ENCODE measurements at places on chromosomes 6 and 20. TPM values are rescaled to one million over a fixed set of nuclear protein-coding genes. Genes with fewer than 3 reads are reported as not detected.

SCGN gene
- total RNA-seq: not detected

HFE gene
- total RNA-seq: 2.6 TPM

SLC22A1 gene
- 0.14 TPM for total RNA-seq

PTCHD4 gene
- total RNA-seq: 3.4 TPM

TBX18 gene
- total RNA-seq: 0.46 TPM

AIF1 gene
- total RNA-seq: 0.33 TPM

MEP1A gene
- not detected for total RNA-seq

RNASET2 gene
- 139 TPM for total RNA-seq

FAXC gene
- total RNA-seq: 7.5 TPM

LHFPL5 gene
- not detected for total RNA-seq

BMP5 gene
- total RNA-seq: not detected

DEFB132 gene
- not detected for total RNA-seq

OPRM1 gene
- total RNA-seq: not detected

LINC00237 gene
- total RNA-seq: not detected

KHDC1L gene
- total RNA-seq: not detected

OR2H2 gene
- not detected for total RNA-seq

RNF146 gene
- 33.1 TPM for total RNA-seq

C20orf202 gene
- not detected for total RNA-seq

C6orf141 gene
- 6.5 TPM for total RNA-seq

MCCD1 gene
- not detected for total RNA-seq

B3GAT2 gene
- not detected for total RNA-seq

TMEM244 gene
- not detected for total RNA-seq

MAP7 gene
- total RNA-seq: 17.6 TPM

ZSCAN23 gene
- total RNA-seq: 3.1 TPM

HRH3 gene
- not detected for total RNA-seq

COL9A3 gene
- 10.4 TPM for total RNA-seq

PFDN6 gene
- 51.4 TPM for total RNA-seq

CGA gene
- total RNA-seq: not detected

MICA gene
- 48.8 TPM for total RNA-seq

BPIFA1 gene
- total RNA-seq: not detected

GLO1 gene
- 168 TPM for total RNA-seq

UBE2J1 gene
- 49.3 TPM for total RNA-seq

DNAH8 gene
- not detected for total RNA-seq

HLA-DMB gene
- 2.3 TPM for total RNA-seq

TPD52L1 gene
- 63.3 TPM for total RNA-seq

EYS gene
- total RNA-seq: not detected

OTOR gene
- not detected for total RNA-seq

RXRB gene
- total RNA-seq: 24.4 TPM

CLDN20 gene
- not detected for total RNA-seq
